Mucosa of descending colon (tissue), 3 donors: ENCODE measurements at places on chromosomes 11 and 22.

DNA sequence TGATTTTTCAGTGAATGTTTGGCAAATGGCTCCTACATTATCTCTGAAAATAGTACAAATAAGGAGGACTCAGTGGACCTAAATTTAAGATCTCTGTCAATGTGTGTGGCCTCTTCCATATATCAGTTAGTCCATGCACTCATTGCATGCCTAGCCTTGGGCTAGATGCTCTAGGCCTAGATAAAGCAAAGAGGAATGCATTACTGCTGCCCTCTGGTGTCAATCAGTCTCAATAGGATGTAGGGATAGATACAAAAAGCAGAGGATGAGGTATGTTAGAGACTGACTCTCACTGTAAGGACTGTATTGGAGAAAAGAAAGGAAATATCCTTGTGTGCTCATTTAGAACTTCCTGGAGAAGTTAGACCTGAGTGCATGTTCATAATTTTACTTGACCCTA is 42.0 kb downstream of the MS4A2 start:
- no peak for DNase-seq

- peak; percentile 40 for DNase-seq
Observed at GRCh38 chr22:25448435-25449051, 115.9 kb upstream of the GRK3 start.

GRCh38 chr22:49017482-49018329 is 810.0 kb downstream of the BRD1 start:
- no peak for DNase-seq

DNA sequence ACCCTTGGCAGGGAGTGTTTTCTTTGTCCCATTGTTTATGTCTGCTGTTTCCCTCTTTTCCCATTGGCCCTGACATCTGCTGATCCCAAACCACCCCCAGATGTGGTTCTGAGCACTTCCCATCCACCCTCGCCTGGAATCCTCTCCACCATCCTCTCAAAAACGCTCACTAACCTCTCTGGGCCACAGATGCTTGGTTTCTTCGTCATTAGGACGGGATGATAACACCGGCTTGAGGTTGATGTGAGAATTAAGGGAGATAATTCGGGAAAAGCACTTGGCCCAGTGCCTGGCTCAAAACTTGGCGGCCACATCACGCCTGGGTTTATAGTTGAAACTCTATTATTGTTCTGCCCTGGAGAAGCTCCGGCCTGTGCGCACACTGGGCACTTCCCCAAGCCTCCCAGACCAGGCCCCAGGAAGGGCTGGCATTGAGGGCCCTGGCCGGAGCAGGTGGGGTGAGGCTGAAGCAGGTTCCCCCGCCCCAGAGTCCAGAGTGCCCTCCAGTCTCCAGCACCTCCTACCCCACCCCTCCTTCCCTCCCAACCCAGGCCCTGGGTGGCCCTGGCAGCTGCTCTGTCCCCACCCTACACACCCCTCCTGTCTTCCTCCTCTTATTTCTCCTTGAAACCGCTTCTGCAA is 63.7 kb downstream of the CYTH4 start:
- DNase-seq = peak; percentile 45

DNA sequence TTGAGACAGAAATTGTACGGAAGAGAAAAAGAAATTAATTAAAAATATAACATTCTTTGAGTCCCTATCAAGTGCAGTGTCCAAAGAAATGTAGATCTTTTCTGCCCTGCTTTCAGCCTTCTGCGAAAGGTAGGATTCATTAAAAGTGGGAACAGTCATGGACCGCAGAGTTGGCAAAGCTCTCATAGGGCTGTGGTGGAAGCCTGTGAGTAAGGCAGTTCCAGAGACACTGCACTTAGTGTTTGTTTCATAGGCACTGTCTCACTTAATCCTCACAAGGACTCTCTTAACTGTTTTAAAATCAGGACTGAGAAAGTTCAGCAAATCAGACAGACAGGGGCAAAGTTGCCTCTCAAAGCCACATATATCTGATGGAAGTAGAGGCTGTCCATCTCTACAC is 5.5 kb downstream of the MRGPRX2 start:
- DNase-seq = no peak

- DNase-seq = no peak
Observed at GRCh38 chr11:106092446-106092845, 15.0 kb downstream of the AASDHPPT start.

DNA sequence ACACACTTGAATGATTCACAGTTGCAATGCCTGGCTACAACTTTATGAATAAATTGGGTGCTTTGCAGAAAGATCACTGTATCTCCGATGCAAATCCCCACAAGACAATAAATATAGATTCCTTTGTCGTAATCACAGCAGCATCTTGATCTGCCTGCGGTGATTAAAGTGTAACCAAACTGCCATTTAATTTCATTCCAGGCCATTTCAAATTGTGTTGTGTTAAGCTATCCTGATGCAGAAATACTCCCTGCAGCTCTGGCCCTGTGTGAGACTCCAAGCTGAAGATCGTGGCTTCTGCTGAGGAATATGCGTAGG is 40.8 kb upstream of the B3GAT1 start:
- no peak for DNase-seq
